A549 treated with GW870086 at 1 μM for 4 hours (cell line): ENCODE measurements at places on chromosomes 1 and 21. TPM values are rescaled to one million over a fixed set of nuclear protein-coding genes. Genes with fewer than 3 reads are reported as not detected.

LCE2A gene
- total RNA-seq, result not detected in 5 replicates

AUNIP gene
- 6.7 to 7.9 TPM (median 7.5 TPM) in 5 replicates for total RNA-seq

GRHL3 gene
- total RNA-seq, result 0.83 to 1.1 TPM (median 0.99 TPM) in 5 replicates

DEGS1 gene
- total RNA-seq, result 129 to 147 TPM (median 144 TPM) in 5 replicates

TINAGL1 gene
- total RNA-seq, result 0.29 to 1.4 TPM (median 0.77 TPM) in 5 replicates

GBP7 gene
- not detected in 5 replicates for total RNA-seq
